Renal cortex interstitium (tissue), 15 donors: ENCODE measurements at places on chromosomes 2 and 18.

DNA sequence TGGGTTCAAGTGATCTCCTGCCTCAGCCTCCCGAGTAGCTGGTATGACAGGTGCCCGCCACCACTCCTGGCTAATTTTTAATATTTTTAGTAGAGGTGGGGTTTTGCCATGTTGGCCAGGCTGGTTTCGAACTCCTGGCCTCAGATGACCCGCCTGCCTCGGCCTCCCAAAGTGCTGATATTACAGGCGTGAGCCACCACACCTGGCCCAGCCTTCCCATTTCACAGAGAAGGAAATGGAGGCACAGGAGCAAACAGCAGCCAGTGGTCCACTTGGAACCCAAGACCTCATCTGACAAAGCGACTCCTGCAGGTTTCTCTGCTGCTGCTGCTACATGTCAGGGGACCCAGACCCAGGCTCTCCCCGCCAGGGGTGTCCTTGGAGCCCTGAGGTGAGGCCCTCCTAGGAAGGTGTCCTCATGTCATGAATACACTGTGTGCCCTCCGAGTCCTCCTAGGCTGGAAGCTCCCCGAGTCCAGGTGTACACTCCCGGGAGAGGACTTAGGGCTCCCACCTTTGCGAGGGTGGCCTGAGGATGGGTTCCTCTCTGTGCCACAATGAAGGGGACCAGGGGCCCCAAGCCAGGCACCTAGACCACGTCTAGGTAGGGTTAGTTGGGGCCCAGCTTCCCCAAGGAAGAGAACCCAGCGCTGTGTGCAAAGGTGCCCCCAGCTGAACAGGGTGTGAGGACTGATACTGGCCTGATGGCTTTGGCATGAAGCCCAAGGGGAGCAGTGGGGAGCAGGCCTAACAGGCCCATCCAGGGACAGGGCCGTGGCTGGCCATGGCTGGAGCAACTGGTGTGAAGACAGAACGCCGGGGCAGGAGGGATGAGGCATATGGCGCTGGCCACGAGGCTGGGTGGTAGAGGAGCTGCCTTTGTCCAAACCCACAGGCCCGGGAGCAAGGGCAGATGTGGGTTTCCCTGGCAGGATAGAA, 56.1 kb downstream of the HS6ST1 start:
- no peak for DNase-seq

GRCh38 chr18:70520867-70521266, 232.0 kb downstream of the SOCS6 start:
- no peak for DNase-seq

GRCh38 chr2:40285391-40285790, 166.5 kb downstream of the SLC8A1 start:
- no peak for DNase-seq

DNA sequence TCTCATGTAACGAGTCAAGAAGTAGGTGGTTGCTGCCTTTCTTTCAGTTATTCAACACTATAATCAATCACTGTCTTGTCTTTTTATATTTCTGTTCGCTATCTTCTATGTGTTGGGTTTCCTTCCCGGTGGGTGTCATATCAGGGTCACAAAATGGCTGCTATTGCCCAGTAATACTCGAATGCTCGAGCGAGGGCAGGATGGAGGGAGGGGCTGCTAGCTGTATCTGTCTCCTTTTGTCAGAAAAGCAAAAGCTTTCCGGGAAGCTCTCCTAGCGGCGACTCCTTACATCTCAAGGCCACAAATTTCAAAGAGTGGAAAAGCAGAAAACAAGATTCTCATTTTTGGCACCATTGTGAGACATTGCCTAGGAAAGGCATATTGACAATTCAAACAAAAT, 16.4 kb upstream of the GALNT3 start:
- no peak for DNase-seq

DNA sequence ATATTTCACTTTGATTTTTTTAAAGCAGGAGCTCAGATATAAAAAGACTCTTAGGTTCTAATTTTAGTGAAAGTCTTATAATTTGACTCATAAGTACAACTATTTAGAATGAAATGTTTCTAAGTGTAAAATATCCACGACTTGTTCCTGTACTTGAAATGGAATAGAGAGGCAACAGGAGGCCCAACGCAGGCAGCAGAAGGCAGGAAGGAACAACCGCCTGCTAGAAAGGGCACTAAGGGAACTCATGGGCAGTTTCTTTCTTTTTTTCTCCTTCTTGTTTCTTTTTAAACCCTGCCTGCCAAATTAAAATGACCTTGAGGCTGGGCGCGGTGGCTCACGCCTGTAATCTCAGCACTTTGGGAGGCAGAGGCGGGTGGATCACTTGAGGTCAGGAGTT, 51.0 kb downstream of the RBMS1 start:
- DNase-seq = no peak
